Kidney tubule cell (primary cell): ENCODE measurements at places on chromosomes 6 and 20.

DNA sequence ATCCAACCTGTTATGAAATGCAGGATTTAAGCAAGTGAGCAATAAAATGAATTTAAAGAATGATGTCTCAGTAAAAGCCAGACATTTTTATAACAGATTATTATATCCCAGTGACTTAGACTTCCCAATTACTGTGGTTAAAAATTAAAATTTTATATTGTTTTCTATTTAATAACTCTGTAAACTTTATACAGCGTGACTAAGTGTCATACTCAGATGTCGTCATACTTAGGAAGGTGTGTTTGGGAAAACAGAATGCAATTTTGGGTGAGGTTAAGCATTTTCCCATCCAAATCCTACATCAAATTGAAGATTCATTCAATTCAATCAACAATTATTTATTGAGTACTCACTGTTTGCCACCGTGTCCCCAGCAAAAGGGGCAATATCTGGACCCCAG lies 31.4 kb upstream of the FRMD1 start:
- DNase-seq, result no peak

DNA sequence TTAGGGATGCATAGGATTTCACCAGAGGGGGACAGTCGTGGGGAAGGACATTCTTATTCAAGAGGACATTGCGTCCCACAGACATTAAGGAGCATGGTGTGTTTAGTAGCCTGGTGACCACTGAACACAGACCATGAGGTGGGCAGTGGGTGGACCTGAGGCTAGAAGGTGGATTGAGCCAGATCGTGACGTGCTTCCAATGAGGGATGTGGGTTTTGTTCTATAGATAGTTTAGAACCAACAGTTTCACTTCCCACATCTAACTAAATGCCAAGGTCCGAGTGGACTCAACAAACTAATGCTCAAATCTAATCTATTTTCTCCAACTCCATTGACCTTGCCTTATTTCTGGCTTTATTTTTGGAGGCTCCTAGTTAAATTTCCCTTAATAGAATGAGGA lies 58.5 kb downstream of the OGFRL1 start:
- no peak for DNase-seq

DNA sequence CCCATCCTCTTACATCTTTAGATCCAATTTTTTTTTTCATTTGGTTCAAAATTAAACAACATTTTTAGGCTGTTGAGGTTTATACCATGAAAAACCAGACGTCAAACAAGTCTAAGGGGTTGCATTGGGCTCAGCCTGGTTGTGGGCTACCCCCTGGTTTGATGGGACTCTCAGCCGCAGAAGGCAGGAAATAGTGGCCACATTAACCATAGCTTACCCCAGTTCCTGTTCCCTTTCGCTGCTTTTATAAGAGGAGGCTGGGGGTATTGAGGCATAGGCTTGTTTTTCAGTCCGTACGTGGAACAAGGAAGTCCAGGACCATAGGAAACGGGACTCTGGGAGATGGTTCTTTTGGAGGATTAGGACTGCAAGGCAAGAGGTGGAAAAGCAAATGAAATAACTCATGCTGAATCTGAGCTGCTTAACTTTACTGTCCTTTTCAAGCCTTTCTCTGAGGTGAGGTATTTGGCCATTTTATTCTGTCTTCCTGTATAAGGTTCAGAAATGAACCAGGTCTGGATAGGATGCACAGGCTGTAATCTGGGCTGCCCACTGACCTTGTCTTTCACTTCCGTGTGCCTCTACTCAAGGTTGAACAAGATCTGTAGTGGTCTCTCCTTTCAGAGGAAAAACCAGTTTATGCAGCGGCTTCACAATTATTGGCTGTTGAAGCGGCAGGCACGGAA lies 7.7 kb downstream of the BRPF3 start:
- no peak for DNase-seq

- no peak for DNase-seq
Measured at GRCh38 chr20:63705232-63706026, 2.3 kb downstream of the ARFRP1 start.

DNA sequence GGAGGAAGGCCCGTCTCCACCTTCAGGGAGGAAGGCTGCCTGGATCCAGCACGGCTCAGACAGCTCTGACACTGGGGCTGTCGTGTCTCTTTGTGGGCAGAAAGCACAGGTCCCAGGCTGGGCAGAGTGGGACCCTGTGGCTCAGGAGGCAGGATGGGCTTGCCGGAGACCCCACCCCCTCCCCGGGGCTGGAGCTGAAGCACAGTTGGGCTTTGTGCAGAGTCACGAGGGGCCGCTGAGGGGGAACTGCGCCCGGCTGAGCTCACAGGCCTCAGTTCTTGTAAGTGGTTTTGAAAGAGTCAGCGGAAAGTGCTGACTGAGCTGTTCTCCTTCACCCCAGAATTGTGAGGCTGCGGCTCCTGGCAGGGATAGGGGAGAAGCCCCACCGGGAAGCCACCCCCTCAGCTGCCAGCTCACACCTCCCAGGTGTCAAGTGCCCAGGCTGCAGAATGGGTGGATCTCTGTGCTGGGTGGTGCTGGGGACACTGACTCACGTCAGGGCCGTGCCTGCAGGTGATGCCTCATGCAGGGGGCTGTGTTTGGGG lies 145.5 kb upstream of the RNF24 start:
- DNase-seq, result peak; percentile 66

DNA sequence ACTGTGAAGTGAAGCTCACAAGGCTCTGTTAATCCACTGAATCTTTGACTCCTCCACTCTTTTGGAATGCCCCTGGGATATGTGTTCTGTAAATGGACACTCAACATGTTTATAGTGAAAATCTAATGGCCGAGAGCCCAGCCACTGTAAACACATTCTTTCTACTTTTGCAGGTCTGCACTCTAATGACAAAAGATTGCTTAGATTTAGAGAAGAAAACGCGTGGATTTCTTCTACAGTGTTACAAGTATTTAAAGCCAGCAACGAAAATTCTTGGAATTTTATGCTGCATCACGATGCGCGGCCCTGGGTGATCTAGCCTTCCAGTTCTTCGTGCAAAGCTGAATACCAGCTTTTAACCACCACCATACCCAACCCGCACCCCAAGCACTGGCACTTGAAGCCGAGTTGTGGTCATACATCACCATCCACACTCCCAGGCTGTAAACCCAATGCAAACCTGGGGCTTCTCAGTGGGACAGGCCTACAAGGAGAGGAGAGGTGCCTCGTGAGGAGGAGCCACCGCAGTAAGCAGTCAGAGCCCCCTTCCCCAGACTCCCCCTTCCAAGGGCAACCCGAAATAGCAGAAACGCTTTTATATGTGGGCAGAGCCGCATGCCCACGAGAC lies 3.7 kb upstream of the FOXO3 start:
- DNase-seq, result no peak

- no peak for DNase-seq
Measured at GRCh38 chr20:38302786-38303185, 1.2 kb upstream of the BPI start.

DNA sequence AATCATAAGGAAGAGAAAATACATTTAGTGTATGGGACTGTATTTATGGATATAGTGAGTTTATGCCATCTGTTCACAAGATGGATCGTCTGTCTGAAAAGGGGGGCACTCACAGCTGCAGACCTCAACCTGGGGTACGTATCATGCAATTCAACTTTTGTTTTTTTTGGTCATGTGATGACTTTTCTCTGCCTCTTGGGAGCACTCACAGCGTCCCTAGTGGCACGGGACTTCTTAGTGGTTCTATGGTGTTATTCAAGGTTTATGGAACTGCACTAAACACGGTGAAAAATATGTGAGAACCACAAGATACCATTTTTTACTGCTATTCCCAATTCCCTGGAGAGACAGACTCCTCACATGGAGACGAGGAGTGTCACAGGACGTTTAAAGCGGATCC lies 60.4 kb upstream of the MPC1 start:
- no peak for DNase-seq

DNA sequence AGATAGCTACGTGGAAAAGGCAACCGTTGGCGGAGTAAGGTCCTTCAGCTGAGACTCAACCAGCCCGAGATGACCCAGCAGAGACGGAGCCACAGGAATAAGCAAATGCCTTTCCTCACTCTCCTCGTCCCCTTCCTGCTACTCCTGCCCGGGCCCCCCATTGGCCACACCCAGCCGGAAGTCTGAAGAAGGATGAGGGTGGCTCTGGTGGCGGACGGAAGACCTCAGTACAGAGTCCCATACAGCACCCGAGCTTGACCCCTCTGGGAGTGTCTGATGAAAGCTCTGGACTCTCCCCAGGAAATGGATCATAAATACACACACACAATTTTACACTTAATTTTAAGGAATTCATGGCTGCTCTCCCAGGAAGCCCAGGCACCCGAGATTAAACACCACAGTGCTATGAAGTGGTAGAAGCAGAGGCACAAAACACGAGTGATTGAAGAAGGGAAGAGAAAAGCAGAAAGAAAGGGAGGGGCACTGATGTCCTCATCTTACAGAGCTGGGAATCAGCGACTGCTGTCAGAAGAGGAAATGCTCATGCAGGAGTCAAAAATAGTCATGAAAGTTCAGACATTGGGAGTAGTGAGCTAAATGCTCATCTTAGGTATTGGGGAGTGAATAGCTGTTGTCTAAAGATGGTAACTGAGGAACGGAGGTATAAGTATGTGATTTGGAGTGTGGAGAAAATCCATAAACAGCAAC lies 125.6 kb downstream of the BANF2 start:
- DNase-seq, result no peak

GRCh38 chr6:84504025-84504424 lies 260.4 kb downstream of the TBX18 start:
- DNase-seq, result no peak

GRCh38 chr6:42026540-42026939 lies 23.8 kb upstream of the TAF8 start:
- DNase-seq, result no peak

- DNase-seq, result no peak
Measured at GRCh38 chr20:6480328-6481200, 286.9 kb upstream of the BMP2 start.

DNA sequence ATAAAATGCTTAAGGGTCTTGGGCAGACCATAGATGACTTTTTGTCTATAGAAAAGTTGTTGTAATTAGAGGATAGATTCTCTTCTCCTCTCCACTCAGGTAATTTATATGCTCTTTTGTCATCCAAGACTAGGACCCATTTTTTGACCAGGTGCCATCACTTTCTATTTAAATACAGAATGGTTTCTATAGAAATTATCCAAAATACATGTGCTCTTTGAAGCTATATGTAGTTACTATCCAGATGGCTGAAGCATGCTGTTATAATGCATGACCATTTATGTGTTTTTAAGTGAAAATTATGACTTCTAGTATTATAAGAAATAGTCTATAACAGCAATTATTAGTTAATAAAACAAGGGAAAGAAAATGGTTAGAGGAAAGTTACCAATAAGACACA lies 3.0 kb upstream of the MLIP start:
- DNase-seq, result no peak

GRCh38 chr6:75852721-75853120 lies 103.7 kb downstream of the MYO6 start:
- peak; percentile 17 for DNase-seq

- no peak for DNase-seq
Measured at GRCh38 chr6:157762636-157763035, 60.4 kb upstream of the SNX9 start.

DNA sequence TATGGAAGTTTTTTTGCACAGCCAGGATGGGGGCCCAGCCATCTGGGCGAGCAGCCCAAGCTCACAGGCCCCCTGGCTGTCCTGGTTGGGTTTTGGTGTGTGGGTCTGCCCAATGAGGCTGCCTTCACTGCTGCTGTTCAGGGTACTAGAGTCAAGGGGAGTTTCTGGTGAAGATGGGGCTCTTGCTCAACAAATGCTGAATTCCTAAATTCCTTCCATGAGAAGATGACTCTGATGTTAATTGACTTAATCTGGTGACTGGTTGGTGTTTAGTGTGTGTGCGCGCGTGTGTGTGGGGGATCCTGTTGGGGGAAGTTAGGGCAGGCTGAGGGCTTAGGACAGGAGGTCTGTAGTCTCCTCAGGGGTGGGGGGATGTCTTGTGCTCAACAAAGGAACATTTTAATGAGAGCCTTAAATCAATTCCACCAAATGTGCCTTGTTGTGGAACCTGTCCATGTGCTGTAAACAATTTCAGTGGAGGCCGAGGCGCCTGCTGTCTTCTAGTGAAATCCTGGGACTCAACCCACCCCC lies 1.9 kb downstream of the PTK7 start:
- DNase-seq, result no peak

GRCh38 chr6:73964241-73964854 lies 268.3 kb downstream of the CD109 start:
- no peak for DNase-seq
